ENCODE measurements at places on chromosomes 16 and 17. TPM values are rescaled to one million over a fixed set of nuclear protein-coding genes. Genes with fewer than 3 reads are reported as not detected.

- no peak for DNase-seq
Observed at GRCh38 chr17:20172376-20172775, 163.2 kb downstream of the SPECC1 start.

SLC16A3 gene
- total RNA-seq: 189 TPM

DNA sequence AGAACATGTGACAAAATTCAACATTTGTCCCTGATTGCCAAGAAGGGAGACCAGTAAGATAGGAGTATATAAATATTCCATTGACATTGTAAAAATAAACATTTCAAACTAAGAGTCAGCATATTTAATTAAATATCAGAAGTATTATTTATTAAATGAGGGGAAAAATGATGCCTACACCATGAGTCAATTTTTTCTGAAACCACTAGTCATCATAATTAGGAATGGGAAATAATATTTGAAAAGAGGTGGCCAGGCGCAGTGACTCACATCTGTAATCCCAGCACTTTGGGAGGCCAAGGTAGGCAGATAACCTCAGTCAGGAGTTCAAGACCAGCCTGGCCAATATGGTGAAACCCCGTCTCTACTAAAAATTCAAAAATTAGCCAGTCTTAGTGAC is 2.1 kb downstream of the CMTM1 start:
- no peak for DNase-seq

DNA sequence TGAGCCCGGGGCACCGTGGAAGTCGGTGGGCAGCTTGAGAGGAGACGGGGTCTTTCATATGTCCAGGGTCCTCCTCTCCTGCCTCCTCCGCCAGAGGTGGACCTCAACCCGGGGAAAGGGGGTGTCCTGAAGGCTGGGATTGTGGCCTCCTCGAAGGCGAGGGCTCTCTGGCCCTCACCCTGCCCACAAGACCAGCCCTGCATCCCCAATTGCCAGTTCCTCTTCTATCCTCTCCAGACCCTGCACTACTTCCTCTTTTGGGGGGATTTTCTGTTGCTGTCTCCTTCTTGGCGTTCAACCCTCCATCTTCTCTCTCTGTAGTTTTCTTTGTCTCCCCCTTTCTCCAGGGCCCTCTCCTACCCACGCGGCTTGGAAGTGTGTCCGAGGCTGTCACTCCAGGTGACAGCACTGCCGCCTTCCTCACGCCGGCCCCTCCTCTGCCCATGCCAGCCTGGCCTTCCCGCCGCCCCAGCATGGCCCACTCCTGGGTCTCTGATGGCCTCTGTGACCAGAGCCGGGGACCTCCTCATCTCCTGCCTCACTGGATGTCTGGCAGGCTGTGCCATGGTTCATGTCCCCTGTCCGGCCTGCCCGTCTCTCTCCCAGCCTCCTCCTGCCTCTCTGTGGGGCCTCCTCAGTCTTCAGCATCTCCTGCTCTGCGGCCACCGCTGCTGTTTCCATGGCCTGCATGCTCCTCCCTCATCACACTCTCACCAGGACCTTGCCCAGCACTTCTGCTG is 2.4 kb upstream of the ITGAX start:
- no peak for DNase-seq

MYH3 gene
- total RNA-seq: 3.2 TPM
